ENCODE measurements at places on chromosomes 11 and 22. TPM values are rescaled to one million over a fixed set of nuclear protein-coding genes. Genes with fewer than 3 reads are reported as not detected.

The NCF4 gene
- not detected for total RNA-seq

DNA sequence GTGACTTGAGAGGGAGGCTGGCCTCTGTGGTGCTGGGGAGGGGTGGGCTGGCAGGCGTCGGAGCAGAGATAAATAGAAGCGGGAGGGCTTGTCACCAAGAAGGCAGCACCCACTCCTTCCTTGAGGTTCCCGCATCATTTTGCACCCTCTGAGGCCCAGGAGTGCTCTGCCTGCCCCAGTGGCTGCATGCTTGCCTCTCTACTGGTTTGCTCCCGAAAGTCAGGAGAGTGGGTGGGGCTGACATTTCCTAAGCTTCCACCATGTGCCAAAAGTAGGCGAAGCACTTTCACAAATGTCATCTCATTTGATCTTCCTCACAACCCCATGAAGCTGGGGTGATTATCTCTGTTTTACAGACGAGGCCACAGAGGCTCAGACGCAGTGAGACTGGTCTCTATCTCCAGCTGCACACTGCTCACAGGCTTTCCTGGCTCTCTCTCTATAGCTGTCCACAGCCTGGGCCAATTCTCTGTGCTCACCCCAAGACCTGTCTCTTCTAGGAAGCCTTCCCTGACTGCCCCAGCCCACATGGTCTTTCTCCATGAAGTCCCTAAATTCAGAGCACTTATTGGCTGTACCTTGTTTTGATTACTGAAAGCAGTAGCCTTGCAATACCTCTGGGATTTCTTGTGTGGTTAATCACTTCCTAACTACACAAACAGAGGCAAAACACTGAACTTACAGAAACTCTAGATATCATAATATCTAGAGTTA, 2.6 kb upstream of the UCP3 start:
- no peak for DNase-seq

- DNase-seq = no peak
Measured at GRCh38 chr11:74717221-74717969, 13.8 kb downstream of the CHRDL2 start.

DNA sequence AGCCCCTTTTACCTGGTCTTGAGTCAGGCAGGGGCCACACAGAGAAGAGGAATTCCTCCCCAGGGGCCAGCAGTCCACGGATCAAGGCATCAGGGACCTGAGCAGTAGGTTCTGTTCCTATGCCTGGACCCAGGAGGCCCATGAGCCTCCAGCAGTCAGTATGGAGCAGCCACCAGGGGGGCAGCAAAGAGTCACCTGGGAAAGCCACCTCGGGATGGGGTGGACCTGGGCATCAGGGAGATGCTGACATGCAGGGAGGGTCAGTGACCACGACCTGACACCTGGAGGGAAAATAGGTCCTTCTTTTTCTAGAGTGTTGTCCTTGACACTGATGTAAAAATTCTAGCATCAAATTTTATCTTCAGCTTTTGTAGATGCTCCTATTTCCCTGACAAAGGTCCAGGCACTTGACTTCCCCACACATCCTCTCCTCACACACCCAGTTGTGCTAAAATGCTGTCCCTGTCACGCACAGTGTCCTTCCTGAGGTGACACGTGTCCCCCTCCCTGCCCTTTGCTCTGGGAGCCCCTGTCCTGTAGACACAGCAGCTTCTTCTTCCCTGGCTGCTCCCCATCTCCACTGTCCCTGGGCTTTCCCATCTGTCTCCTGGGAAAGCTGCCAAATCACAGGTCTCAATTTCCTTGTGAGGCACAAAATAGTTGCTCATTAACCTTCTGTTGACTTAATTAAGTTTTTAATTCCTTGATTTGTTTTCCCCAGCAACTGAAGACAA, 70.0 kb upstream of the IGLL5 start:
- DNase-seq = peak; percentile 80

The APOBEC3F gene
- 9.9 TPM for total RNA-seq

GRCh38 chr11:95832763-95833162, 42.5 kb downstream of the CEP57 start:
- DNase-seq = no peak

- DNase-seq = peak; percentile 23
Measured at GRCh38 chr11:94647926-94648325, 80.8 kb downstream of the PIWIL4 start.
